ENCODE measurements at places on chromosomes 5 and 9.
A peak's percentile ranks its signal among the peaks of the same experiment; 100 is the strongest.

- no peak for DNase-seq
Measured at GRCh38 chr9:91898451-91899218, 51.4 kb downstream of the ROR2 start.

GRCh38 chr5:74201334-74202081 lies 439.0 kb downstream of the ENC1 start:
- DNase-seq = peak; percentile 14

DNA sequence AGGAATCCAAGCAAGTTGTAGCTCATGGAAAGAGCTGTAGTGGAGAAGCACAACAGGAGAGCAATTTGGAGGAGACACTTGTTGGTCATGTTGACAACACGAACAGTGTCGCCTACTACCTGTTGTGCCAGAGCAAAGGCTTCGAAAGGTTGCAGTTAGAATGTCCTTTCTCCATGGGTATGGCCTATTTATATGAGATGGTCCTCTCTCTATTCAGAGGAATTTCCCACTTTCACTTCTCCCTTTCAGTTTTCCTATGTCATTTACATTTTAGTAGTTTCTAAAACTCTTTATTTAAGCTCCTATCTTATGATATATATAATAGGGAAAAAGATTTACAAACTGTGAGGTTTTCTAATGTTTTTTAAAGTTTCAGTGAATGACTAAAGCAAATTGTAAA lies at the start of gene IFNB1:
IFNB1 (minus strand) TSS at position 162 of the 400 bp plus-strand sequence; CDS start at position 89, 73 bp downstream.
- DNase-seq = no peak

- no peak for DNase-seq
Measured at GRCh38 chr9:78745331-78745730, 448.4 kb downstream of the PSAT1 start.

DNA sequence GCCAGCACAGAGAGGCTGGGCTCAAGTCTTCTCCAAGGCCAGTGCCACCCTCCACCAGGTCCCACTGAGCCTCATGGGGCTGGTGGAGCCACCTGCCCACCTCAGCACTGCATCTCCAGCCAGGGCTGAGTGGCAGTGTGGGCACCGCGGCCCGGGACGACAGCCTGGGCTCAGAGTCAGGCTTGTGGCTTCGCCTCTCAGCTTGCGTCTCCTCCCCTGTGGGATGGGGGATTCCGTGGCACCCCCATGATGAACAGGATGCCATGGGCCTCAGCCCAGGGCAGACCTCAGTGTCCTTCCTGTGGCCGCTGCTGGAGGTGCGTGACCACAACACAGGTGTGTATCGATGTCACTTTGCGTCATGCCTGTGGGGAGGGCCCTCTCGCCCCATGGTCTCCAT lies 136.4 kb upstream of the PPP1R26 start:
- DNase-seq = no peak

DNA sequence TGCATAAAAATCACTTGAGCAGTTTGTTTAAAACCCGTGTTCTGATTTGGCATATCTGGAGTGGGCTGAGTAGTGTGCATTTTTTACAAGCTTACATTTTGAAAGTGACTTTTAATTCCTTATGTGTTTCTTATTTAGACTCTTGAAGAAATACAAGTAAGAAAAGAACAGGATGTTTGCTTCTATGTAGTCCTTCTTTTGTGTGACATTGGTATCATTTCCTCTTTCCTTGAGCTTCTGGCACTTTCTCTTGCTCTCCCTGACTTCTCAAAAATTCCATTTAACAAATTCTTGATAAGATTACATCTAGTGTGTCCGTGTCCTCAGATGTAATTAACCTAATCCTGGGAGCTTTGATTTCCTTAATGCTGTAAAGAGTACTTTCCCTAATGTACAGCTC lies 12.5 kb downstream of the GARNL3 start:
- no peak for DNase-seq

GRCh38 chr5:147693233-147693632 lies 89.3 kb downstream of the JAKMIP2 start:
- no peak for DNase-seq

DNA sequence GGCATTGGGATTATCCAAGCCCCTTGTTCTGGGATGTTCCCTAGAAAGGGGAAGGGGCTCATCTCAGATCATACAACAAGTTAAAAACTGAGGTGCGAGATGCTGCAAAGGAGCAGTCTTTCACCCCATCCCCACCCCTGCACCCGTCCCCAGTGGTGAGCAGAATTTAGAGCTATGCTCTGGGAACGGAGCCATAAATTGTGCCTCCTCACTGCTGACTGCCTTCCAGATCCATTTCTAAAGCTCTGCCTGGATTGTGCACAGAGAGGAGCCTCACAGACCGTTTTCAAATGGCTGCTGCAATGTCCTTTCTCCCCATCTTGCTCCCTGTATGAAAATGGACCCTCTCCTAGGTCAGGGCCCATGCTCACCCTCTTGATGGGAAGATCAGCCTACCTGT lies 8.3 kb downstream of the SLC25A48 start:
- DNase-seq = no peak

DNA sequence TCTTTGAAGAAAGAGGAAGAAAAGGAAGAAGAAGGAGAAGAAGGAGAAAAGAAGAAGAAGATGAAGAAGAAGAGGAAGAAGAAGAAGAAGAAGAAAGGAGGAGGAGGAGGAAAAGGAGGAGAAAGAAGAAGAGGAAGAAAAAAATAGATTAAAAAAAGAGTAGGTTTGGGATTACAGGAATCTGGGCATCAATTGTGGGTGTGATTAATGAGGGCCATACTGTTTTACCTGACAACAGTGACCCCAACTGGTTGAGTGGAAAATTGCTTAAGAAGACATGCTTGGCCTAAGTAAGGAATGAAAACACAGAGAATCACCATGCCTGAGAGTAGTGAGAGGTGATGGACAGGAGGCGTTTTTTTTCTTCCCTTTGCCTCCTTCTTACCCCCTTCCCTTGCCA lies 114.6 kb downstream of the FAM170A start:
- no peak for DNase-seq

- DNase-seq = no peak
Measured at GRCh38 chr5:91641730-91642350, 258.7 kb upstream of the ARRDC3 start.

DNA sequence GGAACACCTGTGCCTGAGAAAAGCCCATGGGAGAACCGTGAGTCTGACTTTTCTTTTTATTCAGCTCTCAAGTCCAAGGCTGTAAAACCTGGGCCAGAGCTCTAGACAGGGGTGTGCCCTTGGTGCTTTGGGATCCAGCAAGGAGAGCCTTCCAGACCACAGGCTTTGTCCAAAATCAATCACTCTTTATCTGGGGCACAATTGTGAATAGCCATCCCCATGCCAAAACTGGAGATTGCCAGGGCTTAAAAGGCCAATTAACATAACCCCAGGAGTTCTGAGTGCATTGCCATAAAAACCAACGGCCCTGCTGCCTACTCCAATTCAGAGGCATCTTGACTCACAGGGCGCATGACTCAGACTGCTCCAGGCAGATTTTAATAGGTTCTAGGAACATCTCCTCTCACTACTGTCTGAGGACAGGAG lies 391.8 kb downstream of the ARHGEF28 start:
- DNase-seq = peak; percentile 1

- DNase-seq = no peak
Measured at GRCh38 chr5:160844177-160844576, 7.8 kb downstream of the ATP10B start.

DNA sequence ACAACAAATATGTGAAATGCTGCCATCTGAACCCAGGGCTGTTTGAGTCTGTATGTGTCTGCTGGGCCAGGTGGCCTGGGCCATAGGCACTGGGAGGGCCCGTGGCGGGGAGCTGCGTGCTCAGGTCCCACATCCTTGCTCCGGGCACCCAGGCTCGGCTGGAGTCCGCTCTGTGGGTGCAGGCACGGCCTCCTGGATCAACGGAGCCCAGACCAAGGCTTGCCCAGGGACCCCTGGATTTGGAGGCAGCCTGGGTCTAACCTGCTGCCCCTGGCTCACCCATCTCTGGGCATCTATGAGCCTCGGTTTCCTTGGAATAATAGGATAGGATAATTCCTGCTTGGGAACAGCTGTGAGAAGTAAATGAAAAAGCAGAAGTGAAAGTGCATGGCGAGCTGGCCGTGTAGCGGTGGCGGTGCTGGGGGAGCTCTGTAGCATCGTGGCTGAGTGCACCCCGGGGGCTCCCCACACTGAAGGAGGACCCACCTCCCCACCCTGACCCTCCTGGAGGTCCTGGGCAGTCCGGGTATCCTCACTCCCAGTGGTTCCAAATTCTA lies 1.2 kb downstream of the CDHR2 start:
- no peak for DNase-seq

DNA sequence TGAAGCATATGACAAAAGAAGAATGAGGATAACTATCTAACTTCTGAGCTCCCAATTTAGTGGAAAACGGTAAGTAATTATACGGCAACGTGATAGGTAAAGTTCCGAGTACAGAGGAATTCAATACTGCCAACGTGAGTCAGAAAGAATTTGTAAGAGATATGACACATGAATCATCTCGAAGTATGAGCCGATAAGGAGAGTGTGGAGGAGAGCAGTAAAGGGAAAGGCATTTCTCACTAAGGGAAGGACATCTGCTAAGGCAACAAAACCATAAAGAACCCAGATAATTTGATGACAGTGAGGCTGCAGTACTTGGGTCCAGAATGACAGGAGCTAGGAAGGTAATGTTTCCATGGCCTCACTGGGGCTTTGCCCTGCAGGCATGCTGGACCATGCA lies 11.0 kb downstream of the MPDZ start:
- DNase-seq = no peak

GRCh38 chr5:8340739-8341344 lies 471.9 kb downstream of the MTRR start:
- DNase-seq = no peak

Measured in cerebellum (tissue), 4 donors.